Choroid plexus epithelial cell (primary cell): ENCODE measurements at places on chromosomes 4 and X.
A peak's percentile ranks its signal among the peaks of the same experiment; 100 is the strongest.

- no peak for DNase-seq
Measured at GRCh38 chr4:1736812-1737211, 15.5 kb downstream of the TACC3 start.

DNA sequence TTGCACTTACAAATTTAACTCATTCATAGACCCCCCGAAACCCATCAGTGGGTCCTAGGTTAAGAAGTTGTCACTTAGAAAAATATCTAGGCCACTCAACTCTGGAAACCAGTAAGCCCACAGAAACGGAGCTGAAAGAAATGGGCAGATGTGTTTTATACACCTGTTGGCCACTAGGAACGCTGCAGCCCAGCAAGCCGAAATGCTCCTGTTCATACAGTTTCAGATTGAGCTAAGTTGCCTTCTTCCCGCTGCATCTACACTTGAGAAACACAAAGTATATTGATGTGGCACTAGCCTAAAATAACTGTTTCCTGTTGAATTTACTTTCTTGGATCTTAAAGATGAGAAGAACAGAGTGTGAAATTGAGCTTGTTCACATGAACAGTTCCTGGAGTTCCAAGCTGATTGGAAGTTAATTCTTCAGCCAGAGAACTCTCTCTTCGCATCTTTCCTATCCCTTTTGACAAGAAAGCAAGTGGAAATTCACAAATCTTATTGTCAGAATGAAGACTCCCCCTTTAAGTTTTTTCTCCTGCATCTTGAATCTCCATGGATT is 174.1 kb downstream of the RBMX2 start:
- DNase-seq: peak; percentile 67

- no peak for DNase-seq
Measured at GRCh38 chr4:185796176-185796575, 15.8 kb downstream of the SORBS2 start.

DNA sequence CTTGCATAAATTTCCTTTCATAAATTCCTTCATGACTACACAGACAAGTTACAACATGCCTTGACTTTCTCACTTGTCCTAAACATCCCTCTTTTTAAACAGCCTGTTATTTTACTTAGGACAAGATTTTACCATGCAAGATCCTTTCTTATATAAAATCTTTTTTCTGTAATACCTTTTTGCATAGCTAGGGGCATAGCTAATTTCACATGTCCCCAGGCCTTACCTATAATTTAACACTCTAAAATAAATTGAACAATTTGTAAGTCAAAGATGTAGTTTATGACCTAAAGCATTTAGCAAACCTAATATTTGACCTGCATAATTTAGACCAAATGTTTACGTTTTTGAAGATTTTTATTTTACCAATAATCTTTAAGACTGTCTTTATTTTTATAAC is 396.3 kb upstream of the FSTL5 start:
- no peak for DNase-seq
